RCC 7860 (cell line): ENCODE measurements at places on chromosomes 16 and 17.
A peak's percentile ranks its signal among the peaks of the same experiment; 100 is the strongest.

- peak; percentile 82 for DNase-seq
These were observed 285.0 kb upstream of the ERCC4 start for GRCh38 chr16:13634959-13635358.

DNA sequence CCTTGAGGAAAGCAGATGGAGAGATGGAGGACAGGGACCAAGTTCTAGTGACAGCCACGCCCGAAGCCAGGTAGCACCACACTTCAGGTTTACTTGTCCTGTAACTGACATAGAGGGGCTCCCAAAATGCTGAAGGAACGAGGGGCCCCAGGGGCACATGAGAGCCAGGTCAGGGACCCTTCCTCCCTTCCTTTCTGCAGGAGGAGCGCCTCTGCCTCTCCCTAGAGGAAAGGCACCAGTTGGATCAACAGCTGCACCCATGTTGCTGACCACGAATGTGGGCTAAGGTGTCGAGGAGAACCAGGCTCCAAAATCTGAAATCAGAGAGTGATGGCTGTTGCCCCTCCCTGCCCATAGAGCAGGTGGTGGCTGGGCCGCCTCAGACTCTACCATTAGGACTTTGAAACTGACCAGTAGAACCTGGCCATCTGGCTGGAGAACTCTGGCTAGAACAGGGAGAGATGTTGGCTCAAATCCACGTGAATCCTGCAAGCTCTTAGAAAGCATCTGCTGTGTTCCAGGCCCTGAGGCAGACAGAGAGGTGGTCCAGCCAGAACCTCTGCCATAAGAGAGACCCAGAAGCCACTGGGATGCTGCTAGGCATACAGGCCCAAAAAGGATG is 218.8 kb downstream of the KATNIP start:
- no peak for DNase-seq

DNA sequence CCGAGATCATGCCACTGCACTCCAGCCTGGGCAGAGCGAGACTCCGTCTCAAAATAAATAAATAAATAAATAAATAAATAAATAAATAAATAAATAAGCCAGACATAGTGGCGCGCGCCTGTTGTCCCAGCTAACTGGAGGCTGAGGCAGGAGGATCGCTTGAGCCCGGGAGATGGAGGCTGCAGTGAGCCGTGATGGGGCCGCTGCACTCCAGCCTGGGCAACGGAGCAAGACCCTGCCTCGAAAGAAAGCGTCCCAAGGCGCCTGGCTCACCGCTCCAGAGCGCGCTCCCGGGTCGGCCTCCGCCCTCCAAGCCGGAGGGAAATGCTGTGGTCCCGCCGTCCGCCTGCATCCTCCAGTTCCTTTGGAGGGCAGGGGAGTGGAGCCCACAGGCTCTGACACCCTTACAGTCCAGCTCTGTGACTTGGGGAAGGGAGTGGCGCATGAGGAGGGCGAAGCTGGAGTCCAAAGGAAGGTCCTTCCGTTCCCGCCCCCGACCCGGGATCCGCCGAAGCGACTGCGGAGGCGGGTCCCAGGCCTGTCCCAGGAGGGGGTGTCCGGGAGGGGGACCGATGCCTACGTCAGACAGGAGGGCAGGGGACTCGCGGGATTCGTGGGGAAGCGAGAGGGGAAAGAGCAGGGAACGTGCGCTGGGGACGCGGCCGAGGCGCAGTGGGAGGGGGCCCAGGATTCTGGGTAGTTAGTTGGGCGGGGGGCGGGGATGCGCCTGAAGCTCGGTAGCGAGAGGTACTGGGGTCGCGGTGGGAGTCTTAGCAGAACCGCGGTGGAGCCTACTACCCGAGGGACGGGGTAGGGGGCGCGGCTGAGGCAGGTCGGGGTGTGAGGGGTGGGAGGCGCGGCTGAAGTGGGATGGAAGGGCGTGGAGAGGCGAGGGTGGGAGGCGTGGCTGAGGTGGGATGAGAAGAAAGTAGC is 8.4 kb upstream of the TRPV2 start:
- no peak for DNase-seq

GRCh38 chr16:2233046-2233775 is 3.0 kb upstream of the DNASE1L2 start:
- DNase-seq: no peak

GRCh38 chr16:67104845-67105244 is 4.9 kb upstream of the PHAF1 start:
- DNase-seq: no peak

DNA sequence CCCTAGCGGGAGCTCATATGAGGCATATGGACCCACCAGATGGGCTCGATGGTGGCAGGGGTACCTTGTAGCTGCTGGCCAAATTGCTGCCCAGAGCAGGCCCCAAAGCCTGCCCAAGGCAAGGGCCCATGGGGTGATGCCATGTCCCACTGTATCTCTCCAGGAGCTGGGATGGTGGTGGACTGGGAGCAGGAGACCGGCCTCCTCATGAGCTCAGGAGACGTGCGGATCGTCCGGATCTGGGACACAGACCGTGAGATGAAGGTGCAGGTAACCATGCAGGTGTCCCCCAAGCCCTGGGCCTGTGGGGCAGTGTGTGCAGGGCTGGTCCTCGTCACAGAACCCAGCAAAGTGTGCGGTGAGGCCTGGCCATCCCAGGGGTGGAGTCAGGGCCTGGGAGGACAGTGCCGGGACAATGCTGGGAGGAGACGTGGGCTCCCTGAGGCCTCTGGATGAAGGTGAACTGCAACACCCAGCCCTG is 34.1 kb upstream of the CHMP6 start:
- no peak for DNase-seq

DNA sequence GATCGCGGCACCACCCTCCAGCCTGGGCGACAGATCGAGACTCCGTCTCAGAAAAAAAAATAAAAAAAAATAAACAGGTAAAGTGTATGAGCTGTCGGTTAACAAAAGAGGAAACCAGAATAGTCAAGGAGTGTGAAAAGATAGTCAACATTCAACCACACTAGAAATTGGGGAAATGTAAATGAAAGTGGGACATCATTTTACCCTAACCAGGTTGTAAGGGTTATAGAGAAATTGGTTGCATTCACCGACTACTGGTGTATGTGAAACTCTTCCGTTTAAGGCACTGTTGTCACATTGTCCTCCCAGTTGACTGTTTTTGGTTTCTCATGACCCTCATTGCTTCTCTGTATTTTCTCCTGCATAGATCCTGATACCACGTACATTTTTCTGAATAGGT is 62.8 kb downstream of the RABEP1 start:
- no peak for DNase-seq

DNA sequence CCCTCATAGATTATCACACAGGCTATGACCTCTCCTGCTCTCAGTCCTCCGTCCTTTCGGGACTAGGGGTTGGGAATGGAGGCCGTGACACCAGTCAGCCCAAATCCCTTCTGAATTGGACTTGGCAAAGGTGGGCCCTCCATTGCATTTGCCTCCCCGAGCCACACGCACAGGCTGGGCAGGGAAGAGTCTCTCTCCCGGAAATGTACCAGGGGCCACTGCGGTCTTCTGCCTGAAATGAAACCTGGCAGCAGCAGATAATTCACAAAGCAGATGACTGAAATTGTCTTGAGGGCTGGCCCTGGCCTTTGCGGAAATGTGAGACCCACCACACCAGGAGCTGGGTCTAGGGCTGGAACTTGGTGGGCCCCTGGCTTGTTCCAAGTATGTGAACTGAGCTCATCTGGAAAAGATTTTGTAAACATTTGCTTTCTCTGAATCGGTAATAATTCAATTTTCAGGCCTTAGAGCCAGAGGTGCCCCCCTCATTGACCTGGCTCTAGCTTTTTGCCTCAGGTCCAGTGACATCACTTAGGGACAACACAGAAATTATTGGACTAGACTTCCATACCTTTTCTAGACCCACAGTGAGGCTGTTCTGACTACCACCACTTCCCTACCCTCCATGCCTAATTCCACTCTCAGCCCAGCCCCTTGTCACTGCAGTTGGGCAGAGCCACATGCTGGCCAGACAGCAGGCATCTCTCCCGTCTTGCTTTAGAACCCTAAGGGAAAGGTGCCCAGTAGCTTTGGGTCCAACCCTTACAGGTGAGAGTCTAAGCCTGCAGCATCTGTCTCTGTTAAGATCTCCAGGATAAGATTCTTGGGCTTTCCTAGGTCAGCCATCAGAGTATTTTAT is 75.2 kb downstream of the CCDC182 start:
- DNase-seq: no peak

DNA sequence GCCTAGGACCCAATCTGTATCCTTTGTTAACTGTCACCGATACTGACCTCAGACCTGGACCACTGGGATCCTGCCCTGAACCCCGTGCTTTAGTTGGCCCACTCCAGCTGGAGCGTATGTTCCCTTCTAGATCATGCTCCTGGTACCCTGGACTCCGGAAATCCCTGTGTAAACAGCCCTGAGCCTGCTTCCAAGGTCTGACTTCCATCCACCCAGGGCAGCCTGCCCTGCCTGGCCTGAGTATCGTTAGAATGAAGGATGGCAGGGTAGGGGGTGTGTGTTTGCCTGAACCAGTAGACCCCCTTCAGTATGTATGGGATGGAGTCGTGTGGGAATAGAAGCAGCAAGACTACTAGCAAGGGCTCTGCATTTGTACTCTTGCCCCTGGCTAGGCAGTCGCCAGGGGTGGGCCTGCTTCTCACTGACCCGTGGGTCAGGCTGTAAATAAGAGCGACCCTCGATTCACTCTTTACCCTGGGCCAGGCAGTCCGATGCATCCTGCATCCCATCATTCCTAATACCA is 691 bp upstream of the TMEM98 start:
- no peak for DNase-seq

DNA sequence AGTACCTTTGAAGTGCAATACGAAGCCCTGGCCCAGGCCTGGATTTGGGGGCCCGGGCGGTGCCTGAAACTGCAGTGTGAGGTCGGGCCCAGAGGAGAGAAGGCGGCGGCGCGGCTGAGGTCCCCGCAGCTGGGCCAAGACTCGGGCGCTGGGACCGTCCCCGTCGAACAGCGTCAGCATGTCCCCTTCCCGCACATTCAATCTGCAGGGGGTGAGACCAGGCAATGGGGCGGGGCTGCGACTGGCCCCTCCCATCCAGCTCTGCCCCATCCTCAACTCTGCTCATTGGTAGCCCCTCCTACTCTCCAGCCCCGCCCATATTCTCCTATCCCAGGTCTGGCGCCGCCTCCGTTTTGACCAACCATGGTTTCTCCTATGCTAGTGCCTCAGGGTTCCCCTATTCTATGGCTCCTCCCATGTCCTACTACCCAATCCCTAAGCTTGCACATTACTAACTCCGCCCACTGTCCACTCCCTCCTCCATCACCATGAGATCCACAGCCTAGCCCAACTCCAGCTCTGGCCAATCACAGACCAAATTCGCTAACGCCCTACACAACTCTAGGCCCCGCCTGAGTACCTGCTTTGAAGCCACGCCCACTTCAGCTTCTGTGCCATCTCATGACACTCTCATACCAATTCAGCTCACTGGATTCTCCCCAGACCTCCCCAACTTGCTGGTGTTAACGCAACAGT is 14.4 kb upstream of the CDIPT start:
- no peak for DNase-seq

DNA sequence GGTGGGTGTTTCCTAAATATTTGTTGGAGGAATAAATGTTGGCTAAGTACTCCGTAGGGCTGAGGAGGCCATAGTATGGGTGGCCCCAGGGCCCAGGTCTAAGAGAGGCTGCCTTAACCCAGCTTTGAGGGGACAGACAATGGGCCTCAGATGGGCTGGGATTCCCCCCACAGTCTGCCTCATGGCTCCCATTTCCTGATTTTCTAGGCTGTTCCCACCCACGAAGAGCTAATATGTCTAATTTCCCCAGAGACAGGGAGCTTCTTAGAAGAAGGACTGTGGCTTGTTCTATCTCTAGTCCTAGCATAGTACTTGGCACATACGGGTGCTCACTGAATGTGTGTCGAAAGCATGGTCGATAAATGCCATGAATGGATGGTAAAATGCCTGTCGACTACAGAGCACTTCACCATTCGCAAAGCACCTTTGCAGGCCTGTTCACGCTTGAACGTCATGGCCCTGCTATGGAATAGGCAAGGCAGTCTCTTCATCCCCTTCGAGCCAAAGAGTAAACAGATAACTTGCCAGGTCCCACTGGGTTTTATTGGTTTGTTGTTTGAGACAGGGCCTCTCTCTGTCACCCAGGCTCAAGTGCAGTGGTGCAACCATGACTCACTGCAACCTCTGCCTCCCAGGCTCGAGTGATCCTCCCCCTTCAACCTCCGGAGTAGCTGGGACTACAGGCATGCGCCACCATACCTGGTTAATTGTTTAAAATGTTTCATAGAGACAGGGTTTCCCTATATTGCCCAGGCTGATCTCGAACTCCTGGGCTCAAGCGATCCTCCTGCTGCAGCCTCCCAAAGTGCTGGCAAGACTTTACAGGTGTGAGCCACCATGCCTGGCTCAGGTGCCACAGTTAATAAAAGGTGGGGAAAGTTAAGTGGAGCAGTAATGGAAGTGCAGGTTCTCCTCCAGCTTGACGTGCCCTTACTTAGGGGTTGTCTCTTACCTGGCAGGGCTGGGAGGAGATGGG is 9.7 kb downstream of the CHAD start:
- no peak for DNase-seq

- DNase-seq: peak; percentile 56
These were observed 20.0 kb downstream of the ST6GALNAC1 start for GRCh38 chr17:76623271-76624146.

DNA sequence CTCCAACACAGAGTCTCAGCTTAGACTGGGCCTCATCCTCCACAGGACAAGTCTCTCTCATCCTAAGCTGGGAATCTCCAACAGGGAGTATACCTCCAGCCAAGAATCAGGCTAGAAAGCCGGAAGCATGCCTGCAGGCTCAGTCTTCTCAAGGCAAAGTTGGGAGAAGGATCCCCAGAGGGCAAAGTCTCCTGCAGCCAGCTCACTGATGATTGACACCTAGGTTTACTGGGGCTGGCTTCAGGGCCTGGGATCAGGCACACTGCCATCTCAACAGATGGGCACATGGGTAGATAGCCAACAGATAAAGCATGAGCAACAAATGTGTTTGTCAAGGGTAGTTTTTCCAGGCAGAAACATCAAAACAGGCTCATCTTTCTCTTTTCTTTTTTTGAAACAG is 56.1 kb upstream of the TOX3 start:
- DNase-seq: no peak

GRCh38 chr17:82843904-82844680 is 4.3 kb upstream of the ZNF750 start:
- DNase-seq: no peak

DNA sequence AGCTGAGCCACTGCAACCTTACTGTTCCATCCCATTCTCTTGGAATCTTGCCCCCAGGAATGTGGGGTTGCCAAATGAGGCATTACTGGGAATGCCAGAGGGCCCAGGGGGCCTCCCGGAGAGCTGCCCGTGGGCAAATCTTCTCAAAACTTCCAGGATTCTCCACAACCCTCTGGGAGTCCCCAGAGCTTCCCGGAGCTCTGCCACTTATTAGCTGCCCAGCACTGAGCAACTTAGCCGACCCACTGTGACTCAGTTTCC is 306.0 kb downstream of the FOXL1 start:
- peak; percentile 38 for DNase-seq

- DNase-seq: no peak
These were observed 43.4 kb downstream of the HNF1B start for GRCh38 chr17:37701496-37701898.

- DNase-seq: no peak
These were observed 5.7 kb downstream of the ENO3 start for GRCh38 chr17:4956493-4957061.

DNA sequence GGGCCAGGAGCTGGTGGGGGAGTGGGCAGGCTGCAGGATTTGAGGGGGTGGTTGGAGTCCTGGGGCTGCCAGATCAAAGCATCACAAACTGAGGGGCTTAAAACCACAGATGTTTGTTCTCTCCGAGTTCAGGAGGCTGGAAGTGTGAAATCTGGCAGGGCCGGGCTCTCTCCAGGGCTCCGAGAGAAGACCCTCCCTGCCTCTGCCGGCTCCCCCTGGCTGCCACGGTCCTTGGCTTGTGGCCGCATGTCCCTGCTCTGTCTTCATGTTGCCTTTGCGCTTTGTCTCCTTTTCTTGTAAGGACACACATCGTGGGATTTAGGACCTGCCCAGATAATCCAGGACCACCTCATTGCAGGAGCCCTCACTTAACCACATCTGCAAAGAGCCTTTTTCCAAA is 139.8 kb upstream of the GSE1 start:
- no peak for DNase-seq
